ENCODE measurements at places on chromosomes 5 and 9. TPM values are rescaled to one million over a fixed set of nuclear protein-coding genes. Genes with fewer than 3 reads are reported as not detected.
A peak's percentile ranks its signal among the peaks of the same experiment; 100 is the strongest.

The KLF9 gene
- 7.0 TPM for polyA plus RNA-seq

DNA sequence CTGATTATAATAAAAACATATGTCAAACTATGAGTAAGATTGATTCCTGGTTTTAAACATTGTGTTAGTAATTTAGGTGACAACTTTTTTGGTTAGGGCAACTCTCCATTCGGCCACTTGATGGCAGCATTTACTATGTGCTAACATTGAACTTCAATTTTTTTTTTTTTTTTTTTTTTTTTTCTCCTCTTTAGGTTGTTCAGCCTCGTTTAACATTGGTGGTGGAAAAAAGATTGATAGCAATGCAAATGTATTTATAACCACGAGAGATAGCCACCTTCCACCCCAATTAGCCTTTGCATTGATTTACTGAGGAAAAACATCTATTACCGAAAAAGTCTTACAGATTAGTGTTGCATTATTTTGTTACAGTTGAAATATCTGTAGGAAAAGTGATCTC lies 159.1 kb downstream of the CSNK1G3 start:
- peak; percentile 56 for DNase-seq

GRCh38 chr5:75512383-75513074 lies 838 bp downstream of the POLK start:
- DNase-seq: no peak

GRCh38 chr9:18250053-18250452 lies 223.9 kb upstream of the ADAMTSL1 start:
- no peak for DNase-seq

DNA sequence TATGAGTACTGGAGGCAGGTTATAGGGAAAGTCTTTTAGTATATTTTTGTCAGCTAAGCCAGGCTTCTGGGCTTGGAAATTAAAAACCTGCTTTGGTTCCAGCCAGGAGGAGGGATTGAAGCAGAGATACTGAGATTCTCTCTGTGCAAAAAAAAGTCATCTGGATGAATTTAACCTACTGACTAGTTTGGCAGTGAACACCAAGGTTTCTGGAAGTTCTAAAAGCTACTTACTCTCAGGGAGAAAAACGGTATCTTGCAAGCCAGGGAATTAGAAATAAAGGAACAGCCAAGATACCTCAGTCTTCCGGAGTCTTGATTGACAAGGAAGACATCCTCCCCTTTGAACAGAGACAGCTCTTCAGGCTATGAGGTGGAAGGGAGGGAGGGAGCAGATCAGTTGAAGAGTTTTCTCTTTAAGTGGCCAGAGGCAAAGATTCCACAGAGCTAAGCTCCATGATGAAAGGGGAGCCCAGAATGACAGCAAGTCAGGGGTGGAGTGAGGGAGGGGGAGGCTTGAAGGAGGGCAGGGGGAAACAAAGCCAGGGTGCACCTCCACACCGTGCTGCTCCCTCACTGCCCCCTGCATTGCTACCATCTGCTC lies 8.3 kb upstream of the ZBTB34 start:
- no peak for DNase-seq

The TMC1 gene
- polyA plus RNA-seq: 0.94 TPM

GRCh38 chr9:27581826-27582225 lies 8.5 kb upstream of the C9orf72 start:
- no peak for DNase-seq

- DNase-seq: no peak
These were observed 279.2 kb upstream of the ZNF462 start for GRCh38 chr9:106583751-106584150.

All from right renal cortex interstitium (tissue), 3 donors.